ENCODE measurements at places on chromosomes 4 and X.

- H3K27me3 ChIP-seq: no peaks in the 10 kb centered on the region
- H3K4me3 ChIP-seq: no peak overlapping the region
- no peaks in the 10 kb centered on the region for H3K4me1 ChIP-seq
- no peak for DNase-seq
- no peaks in the 10 kb centered on the region for H3K36me3 ChIP-seq
These were observed 35.7 kb downstream of the CRMP1 start for GRCh38 chr4:5857199-5857598.

GRCh38 chr4:94419956-94420355, 31.8 kb upstream of the PDLIM5 start:
- H3K4me1 ChIP-seq: no peaks in the 10 kb centered on the region
- H3K27ac ChIP-seq: no peak overlapping the region
- H3K27me3 ChIP-seq: no peaks in the 10 kb centered on the region
- no peak overlapping the region for H3K4me3 ChIP-seq
- H3K36me3 ChIP-seq: no peaks in the 10 kb centered on the region

GRCh38 chr4:8510611-8511285, 69.4 kb upstream of the GPR78 start:
- no peak for DNase-seq
- no peaks in the 10 kb centered on the region for H3K4me1 ChIP-seq
- H3K27me3 ChIP-seq: no peaks in the 10 kb centered on the region
- no peak overlapping the region for H3K27ac ChIP-seq
- H3K36me3 ChIP-seq: no peaks in the 10 kb centered on the region
- no peak overlapping the region for H3K4me3 ChIP-seq

- no peaks in the 10 kb centered on the region for H3K4me1 ChIP-seq
- H3K27ac ChIP-seq: no peak overlapping the region
- no peaks in the 10 kb centered on the region for H3K27me3 ChIP-seq
These were observed 17.9 kb upstream of the ADD1 start for GRCh38 chr4:2825740-2826139.

Data from thymus (tissue), 14 donors.